ENCODE measurements at places on chromosomes 1 and 21. TPM values are rescaled to one million over a fixed set of nuclear protein-coding genes. Genes with fewer than 3 reads are reported as not detected.

- no peaks in the 10 kb centered on the region for H3K36me3 ChIP-seq
- no peaks in the 10 kb centered on the region for H3K4me1 ChIP-seq
- H3K27me3 ChIP-seq: no peaks in the 10 kb centered on the region
- H3K4me3 ChIP-seq: no peak overlapping the region
Observed at GRCh38 chr1:66274634-66275033, 259.3 kb upstream of the SGIP1 start.

- DNase-seq: no peak
- H3K4me1 ChIP-seq: no peaks in the 10 kb centered on the region
- no peak overlapping the region for H3K27ac ChIP-seq
- no peaks in the 10 kb centered on the region for H3K36me3 ChIP-seq
- H3K27me3 ChIP-seq: peaks cover 29% of the 10 kb centered on the region
Observed at GRCh38 chr21:41011951-41012366, 156.0 kb upstream of the BACE2 start.

- peak overlapping the region; percentile 61 for H3K4me3 ChIP-seq
- H3K27ac ChIP-seq: peak overlapping the region; percentile 75
- H3K27me3 ChIP-seq: no peaks in the 10 kb centered on the region
- H3K36me3 ChIP-seq: peaks cover 5% of the 10 kb centered on the region
Observed at GRCh38 chr21:42878678-42878992, 704 bp downstream of the WDR4 start.

USH2A gene
- not detected for total RNA-seq

DNA sequence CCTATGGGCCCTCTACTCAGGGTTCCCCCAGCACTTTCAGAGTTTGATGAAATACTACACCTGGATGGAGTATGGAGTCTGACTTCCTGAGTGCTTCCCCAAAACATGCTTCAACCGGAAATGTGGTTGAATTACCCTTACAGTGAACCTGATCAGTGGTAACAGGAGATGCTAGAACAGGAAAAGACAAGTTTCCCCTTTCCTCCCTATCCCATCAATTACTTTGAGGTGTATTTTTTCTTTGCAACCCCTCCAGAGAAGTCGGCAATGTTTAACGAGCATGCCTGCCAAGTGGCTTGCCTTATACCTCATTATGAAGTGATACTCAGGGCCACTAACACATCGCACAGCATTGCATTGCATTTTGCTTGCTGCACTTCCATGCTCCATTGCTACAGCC, 7.0 kb downstream of the KRTAP15-1 start:
- DNase-seq: no peak
- H3K27ac ChIP-seq: no peak overlapping the region
- no peaks in the 10 kb centered on the region for H3K4me1 ChIP-seq
- no peaks in the 10 kb centered on the region for H3K36me3 ChIP-seq
- no peaks in the 10 kb centered on the region for H3K27me3 ChIP-seq
- no peak overlapping the region for H3K4me3 ChIP-seq

SLC16A4 gene
- 32.7 TPM for total RNA-seq

GRCh38 chr1:229636042-229636441, 10.0 kb downstream of the URB2 start:
- H3K4me1 ChIP-seq: no peaks in the 10 kb centered on the region
- no peaks in the 10 kb centered on the region for H3K36me3 ChIP-seq
- no peak overlapping the region for H3K4me3 ChIP-seq
- no peaks in the 10 kb centered on the region for H3K27me3 ChIP-seq

- DNase-seq: no peak
- H3K36me3 ChIP-seq: no peaks in the 10 kb centered on the region
- H3K27ac ChIP-seq: no peak overlapping the region
- H3K27me3 ChIP-seq: peaks cover 16% of the 10 kb centered on the region
Observed at GRCh38 chr1:29835406-29835805, 599.1 kb downstream of the PTPRU start.

- DNase-seq: no peak
- no peaks in the 10 kb centered on the region for H3K27me3 ChIP-seq
- no peaks in the 10 kb centered on the region for H3K4me1 ChIP-seq
- no peak overlapping the region for H3K27ac ChIP-seq
Observed at GRCh38 chr1:31781138-31781755, 17.1 kb upstream of the ADGRB2 start.
